ENCODE measurements at places on chromosomes 6 and 20.

GRCh38 chr6:37524025-37524969 lies 24.6 kb upstream of the CCDC167 start:
- no peak for DNase-seq

DNA sequence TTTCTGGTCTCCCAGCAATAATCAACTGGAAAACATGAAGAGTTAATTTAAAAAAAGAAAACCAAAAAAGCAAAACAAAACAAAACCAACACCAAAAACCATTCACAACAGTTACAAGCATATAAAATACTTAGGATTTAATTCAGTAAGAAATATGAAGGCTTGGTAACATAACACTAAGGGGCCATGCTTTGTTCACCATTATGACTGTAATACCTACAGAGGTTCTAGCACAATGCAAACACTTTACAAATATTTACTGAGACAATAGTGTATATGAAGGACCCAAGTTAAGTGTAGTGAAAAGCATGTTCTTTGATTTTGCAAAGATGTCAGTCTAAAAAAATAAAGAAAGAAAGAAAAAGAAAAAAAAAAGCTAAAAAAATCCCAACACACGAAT lies 109.8 kb upstream of the EMILIN3 start:
- no peak for DNase-seq

- DNase-seq = no peak
These were observed 46.2 kb downstream of the NT5E start for GRCh38 chr6:85496009-85496579.

DNA sequence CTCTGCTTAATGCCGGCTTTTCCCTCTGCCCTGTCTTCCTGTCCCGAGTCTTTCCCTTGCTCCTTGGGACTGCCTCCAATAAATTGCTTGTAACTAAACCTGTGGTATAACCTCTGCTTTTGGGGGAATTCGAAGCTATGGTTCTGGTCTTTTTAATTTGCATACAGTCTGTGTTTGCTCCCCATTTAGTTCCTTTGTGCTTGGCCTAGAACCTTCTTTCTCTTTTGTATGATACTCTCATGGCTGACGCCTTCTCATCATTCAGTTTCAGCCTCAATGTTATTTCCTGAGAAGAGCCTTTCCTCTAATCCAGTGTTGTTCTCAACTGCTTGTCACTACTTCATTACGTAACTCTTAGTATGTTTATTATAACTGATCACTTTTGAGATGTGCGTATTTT lies 248.0 kb downstream of the PHF3 start:
- no peak for DNase-seq

- no peak for DNase-seq
These were observed 20.1 kb downstream of the DHX35 start for GRCh38 chr20:38982291-38982690.

GRCh38 chr20:10777710-10778109 lies 103.9 kb upstream of the JAG1 start:
- no peak for DNase-seq

GRCh38 chr6:53918854-53919510 lies 124.2 kb downstream of the LRRC1 start:
- DNase-seq = no peak

GRCh38 chr20:3751305-3751674 lies 16.3 kb downstream of the ADISSP start:
- DNase-seq = no peak

DNA sequence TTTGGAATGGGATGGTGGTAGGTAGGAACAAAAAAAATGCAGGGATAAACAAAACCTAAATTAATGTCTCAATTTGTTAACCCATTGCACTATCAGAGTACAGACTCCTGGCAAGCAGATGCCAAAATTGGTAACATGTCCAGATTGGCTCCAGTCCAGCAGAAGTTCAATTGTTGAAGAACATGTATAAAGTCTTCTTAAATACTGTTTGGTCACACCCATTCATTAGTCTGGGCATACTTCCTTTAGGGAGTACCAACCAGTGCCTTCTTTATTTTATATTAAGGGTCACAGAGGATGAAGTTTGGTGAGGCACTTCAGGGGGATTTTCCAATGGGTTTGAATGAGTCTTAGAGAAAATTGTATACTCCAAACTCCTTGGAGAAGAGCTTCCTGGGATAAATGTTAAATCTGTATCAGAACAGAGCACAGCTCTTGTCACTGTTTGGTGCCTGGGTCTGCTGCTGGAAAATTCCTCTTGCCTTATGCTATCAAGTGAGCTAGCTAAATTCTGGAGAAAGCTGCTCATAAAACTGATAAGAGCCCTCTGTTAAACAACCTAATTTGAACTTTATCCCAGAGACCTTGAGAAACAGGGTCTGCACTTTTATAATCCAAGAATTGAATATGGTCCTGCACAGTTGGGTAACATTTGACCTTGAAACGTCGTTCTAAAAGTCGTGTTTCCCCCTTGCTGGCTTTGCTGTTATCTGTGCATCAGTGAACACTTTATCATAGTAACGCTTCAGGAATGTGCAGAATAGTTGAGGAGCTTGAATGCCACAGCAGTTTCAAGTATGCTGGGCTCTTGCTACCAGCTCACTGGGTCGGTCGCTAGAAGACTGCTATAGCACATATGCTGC lies 334.1 kb upstream of the CITED2 start:
- DNase-seq = no peak

DNA sequence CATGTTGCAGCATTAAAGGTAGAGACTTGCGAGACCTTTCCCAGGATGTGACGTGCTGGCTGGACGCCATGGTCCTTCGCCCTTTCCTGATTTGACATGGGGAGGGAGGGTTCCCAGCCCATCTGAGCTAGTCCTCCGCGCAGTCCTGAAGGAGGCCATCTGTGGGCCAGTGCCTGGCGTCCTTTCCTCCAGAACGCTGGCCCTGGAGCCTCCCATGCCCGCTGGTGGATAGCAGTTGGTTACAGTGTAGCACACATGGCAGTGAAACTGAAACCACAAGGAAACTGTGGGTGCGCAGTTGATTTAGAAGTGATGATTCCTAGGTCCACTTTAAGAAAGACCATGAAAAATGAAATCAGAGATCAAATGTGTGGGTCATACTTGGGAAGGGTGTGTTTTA lies 193.7 kb downstream of the CDH4 start:
- no peak for DNase-seq
